NCI-H526 (cell line): ENCODE measurements at places on chromosomes 7 and 10.

DNA sequence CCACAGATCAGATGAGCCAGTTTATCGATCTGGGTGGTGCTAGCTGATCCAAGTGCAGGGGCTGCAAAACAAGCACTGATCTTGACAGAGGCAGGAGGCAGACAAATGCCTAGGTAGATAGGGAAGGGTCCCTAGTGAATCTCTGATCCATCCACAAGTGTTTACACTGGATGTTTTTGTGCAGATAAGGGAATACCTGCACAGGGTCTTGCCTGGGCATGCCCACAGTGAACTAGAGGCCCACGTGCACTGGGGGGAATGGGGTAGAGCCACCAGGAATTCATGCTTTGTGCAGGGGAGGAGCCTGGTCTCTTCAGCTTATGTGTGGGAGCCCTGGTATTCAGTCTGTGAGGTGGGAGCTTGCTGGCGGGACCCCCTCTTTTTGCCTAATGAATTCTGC lies 50.3 kb downstream of the SDHAF3 start:
- peak; percentile 7 for DNase-seq

- DNase-seq, result peak; percentile 38
Observed at GRCh38 chr10:87842776-87843497, 20.4 kb downstream of the KLLN start.

DNA sequence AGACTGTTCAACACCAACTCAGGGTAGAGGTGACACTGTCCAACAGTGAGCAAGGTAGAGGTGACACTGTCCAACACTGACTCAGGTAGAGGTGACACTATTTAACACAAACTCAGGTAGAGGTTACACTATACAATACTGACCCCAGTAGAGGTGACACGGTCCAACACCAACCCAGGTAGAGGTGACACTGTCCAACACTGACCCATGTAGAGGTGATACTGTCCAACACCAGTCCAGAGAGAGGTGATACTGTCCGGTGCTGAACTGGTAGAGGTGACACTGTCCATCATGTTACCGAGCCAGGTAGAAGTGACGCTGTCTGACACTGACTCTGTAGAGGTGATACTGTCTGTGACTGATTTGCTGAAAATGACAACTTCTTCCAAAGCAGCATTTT lies 102.4 kb downstream of the GATA3 start:
- no peak for DNase-seq

GRCh38 chr10:71320592-71320991 lies 1.5 kb downstream of the SLC29A3 start:
- no peak for DNase-seq

DNA sequence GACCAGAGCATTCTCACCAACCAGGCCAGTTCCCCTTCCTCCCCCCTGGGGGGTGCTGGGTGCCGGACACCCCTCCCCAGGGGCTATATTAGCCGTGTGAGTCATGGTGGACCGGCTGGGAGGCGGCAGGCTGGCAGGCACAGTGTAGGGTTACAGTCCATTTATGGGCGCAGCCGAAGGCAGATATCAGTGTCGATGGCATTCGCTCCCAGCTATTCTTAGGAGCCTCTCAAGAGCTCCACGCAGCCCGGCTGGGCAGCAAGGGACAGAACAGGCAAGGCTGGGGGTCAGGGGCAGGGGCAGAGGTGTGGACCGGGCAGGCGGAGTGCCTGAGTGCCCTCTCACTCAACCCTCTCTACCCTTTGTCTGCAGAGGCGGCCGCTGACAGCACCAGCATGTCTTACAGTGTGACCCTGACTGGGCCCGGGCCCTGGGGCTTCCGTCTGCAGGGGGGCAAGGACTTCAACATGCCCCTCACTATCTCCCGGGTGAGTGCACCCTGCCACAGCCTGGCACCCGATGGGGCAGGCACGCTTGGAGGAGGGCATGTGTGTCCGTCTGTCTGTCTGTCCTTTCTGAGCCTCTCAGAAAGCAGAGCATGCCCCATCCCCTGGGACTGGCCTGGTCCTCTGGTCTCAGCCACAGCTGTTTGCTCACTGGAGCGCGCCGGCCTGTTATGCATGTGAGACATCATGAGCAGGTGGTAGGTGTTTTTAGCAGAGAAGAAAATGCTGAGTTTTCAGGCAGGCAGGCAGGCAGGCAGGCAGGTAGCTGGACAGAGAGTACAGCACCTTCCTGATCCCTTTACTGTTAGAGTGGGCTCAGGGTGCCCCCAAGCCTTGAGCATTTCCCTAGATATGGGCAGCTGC lies at the start of gene LDB3:
Gene LDB3 (plus strand): TSS at position 215 of the 869 bp plus-strand sequence. CDS start 181 bp downstream, at position 396.
- DNase-seq, result peak; percentile 78

- no peak for DNase-seq
Observed at GRCh38 chr7:101961811-101962210, 144.4 kb downstream of the CUX1 start.

DNA sequence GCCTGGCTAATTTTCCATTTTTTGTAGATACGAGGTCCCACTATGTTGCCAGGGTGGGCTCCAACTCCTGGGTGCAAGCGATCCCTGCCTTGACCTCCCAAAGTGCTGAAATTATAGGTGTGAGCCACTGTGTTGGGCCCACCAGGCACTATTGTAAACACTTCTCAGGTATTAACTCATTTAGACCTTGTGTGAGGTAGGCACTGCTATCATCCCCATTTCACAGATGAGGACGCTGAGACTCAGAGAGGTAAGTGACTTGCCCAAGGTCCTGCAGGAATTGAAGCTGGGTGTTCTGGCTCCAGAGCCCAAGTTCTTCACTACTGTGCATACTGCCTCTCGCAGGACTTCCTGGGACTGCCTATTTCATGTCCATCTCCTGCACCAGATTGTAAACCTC lies 67.1 kb upstream of the SYPL1 start:
- no peak for DNase-seq

- peak; percentile 50 for DNase-seq
Observed at GRCh38 chr10:61835946-61836887, 65.3 kb upstream of the ARID5B start.

DNA sequence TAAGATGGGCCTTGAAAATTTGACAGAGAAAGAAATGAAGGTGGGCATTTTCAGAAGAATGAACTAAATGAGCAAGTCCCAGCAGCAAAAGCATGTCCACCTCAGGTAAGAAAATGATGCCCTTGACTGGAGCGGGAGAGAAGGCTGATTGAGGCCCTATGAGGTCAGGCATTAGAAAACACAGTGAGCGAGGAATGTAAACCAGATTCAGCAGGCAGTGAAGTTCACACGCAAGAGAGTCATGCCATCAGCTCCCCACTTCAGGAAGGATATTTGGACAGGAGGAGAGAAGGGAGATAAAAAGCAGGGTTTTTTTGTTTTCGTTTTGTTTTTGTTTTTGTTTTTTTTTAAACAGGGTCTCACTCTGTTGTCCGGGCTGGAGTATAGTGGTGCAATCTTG lies 166.4 kb downstream of the PPP1R17 start:
- no peak for DNase-seq

- no peak for DNase-seq
Observed at GRCh38 chr10:118865998-118866693, 111.4 kb upstream of the CACUL1 start.

GRCh38 chr10:3239066-3239919 lies 66.7 kb upstream of the PITRM1 start:
- peak; percentile 67 for DNase-seq

- DNase-seq, result no peak
Observed at GRCh38 chr10:102522874-102523249, 19.1 kb downstream of the SUFU start.

GRCh38 chr7:36670585-36671431 lies 53.5 kb downstream of the AOAH start:
- peak; percentile 65 for DNase-seq

DNA sequence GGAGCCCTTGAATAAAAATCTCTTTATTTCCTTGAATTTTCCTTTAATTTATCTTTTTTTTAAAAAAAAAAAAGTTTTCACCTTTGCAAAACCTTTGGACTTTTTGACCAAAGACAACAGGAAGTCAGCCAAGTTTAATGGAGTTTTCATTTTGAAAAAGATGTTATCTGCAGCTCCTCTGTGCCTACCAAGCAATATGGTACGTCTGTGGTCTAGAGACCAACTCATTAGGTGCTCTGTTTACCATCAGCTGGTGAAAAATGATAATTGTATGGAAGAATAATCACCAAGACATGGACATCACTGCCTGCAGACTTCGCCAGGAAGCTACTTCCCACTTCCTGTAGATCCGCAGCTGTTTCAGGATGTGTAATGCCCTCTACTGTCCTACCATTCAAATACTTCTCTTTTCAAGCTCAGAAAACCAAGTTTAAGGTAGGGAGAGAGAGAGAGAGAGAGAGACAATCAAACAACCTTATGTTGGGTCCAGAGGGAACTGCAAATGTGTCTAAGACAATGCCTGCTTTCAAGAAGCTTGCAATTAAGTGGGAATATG lies 18.7 kb downstream of the PLXNA4 start:
- DNase-seq, result no peak

GRCh38 chr7:30694218-30694745 lies 12.0 kb upstream of the CRHR2 start:
- DNase-seq, result no peak

DNA sequence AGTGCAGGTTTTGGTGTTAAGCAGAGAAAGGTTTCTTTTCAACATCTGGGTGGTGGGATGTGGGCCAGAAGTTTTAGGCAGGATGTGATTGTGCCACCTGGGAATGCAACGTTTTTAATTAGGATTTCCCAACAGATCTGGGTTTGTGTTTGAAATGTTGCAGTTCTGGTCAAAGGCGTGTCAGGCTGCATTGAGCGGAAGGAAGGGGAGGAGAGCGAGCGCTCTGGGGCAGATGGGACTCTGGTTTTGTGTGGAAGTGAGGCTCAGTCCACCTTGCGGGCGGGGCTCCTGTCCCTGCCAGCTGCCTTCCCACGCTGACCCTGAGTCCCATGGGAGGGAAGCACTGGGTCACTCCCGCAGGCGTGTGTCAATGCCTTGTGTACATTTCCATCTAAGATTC lies 767.7 kb downstream of the KCNMA1 start:
- no peak for DNase-seq

- DNase-seq, result no peak
Observed at GRCh38 chr10:48465860-48466521, 138.9 kb downstream of the ARHGAP22 start.

- peak; percentile 42 for DNase-seq
Observed at GRCh38 chr7:15720849-15721471, 34.5 kb upstream of the MEOX2 start.

- DNase-seq, result no peak
Observed at GRCh38 chr10:106360870-106361269, 803.6 kb downstream of the SORCS1 start.
